ENCODE measurements at places on chromosomes 7 and 10.

- DNase-seq: no peak
Measured at GRCh38 chr7:130305433-130306042, 12.6 kb downstream of the CPA4 start.

GRCh38 chr7:114740095-114740494, 181.8 kb upstream of the MDFIC start:
- no peak for DNase-seq

DNA sequence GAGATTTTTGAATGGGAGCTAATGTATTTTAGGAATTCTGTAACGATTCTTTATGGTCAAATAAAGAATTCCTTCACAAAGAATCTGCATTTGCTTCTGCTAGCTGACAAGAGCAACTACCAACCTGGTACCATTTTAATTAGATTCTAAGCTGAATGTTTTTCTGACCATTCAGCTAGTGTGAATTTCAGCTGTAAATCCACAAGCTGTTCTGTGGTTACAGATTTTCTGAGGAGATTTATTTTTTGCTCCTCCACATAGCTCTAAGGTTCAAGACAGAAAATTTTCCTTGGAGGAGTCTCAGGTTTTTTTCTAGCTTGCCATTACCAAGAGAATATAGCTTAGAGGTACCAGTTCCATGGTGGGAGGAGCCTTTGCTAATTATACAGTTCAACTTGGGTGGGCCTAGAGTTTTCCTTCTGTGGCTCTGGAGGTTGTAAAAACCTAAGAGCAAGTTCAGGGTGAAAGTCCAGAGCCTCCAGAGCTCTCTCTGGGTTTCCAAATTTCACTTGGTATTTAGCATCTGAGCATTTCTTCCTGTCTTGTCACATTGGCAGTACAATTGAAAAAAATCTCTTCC, 120.1 kb downstream of the JAZF1 start:
- no peak for DNase-seq

GRCh38 chr10:97067716-97068391, 117.9 kb downstream of the SLIT1 start:
- DNase-seq: no peak

GRCh38 chr10:89891006-89891535, 189.7 kb downstream of the KIF20B start:
- no peak for DNase-seq

GRCh38 chr7:48420206-48420605, 248.9 kb downstream of the ABCA13 start:
- DNase-seq: no peak

DNA sequence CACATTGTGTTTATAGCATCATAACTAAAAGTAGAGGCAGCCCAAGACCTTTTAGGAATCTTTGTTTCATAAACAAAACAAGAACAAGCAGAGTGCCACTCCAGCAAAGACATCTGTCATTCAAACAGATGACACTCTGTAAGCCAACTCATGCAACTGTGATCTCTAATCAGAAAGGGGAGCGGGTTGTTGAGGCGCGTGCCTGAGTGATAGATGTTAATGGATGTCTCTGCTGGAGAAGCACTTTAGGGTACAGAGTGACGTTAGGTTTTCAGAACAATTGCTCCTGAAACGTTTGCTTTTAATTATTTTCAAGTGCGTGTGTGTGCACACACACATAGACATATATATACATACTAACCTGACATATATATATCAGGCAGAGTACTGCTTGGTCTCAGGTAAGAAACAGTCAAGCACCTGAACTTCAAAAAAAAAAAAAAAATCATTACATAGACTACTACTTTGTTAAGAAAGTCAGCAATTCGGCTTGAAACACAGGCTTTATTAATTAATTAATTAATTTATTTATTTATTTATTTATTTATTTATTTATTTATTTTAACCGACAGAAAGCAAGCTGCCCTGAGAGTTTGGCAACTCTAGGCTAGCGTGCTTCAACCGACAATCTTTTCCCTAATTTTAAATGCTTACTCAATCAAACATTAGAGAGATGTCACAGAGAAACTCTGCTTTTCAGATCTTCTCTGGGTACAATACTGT, 109.1 kb downstream of the POU6F2 start:
- no peak for DNase-seq

DNA sequence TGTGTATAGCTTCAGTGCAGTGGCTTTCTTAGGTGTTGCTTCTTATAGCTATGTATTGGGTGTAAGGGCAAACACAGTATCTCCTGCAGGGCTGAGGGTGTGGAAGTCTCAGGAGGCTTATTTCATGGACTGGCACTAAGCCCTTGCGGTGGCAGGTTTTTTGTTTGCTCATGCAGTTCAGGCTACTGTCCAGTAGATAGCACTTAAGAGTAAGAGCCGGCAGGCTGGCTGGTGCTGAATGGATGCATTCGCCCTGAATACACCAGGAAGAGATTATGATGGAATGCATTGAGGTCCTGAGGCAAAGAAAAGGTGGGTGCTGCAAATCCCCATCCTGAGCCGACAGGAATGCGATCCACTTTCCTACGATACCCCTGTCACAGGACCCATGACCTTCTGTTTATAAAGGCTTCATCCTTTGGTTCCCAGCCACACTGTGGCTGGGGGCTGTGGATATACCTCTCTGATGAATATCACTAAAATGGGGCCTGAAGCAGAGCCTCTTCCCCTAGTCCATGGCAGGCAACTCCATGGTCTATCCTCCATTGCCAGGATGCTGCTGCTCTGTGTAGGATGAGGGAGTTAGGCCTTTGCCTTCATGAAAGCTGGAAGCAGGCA, 44.9 kb downstream of the ANXA8 start:
- no peak for DNase-seq

- DNase-seq: no peak
Measured at GRCh38 chr10:128286141-128286761, 160.0 kb upstream of the MKI67 start.

- DNase-seq: no peak
Measured at GRCh38 chr7:23622506-23622925, 25.3 kb downstream of the CCDC126 start.

DNA sequence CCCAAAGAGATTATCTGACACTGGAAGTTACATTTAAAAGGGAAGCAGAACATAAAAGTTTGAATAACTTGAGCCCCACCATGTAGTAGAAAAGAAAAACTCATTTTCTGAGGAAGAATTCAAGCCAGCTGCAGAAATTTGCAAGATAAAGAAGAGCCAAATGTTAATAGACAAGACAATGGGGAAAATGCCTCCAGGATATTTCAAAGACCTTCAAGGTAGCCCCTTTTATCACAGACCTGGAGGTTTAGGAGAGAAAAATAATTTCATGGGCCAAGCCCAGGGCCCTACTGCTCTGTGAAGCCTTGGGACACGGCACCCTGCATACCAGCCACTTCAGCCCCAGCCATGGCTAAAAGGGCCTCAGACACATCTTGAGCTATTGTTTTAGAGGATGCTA, 18.4 kb upstream of the AKR1C1 start:
- no peak for DNase-seq
